ENCODE measurements at places on chromosomes 7 and 10.

- no peak for DNase-seq
Measured at GRCh38 chr10:24681572-24682088, 42.1 kb downstream of the ARHGAP21 start.

DNA sequence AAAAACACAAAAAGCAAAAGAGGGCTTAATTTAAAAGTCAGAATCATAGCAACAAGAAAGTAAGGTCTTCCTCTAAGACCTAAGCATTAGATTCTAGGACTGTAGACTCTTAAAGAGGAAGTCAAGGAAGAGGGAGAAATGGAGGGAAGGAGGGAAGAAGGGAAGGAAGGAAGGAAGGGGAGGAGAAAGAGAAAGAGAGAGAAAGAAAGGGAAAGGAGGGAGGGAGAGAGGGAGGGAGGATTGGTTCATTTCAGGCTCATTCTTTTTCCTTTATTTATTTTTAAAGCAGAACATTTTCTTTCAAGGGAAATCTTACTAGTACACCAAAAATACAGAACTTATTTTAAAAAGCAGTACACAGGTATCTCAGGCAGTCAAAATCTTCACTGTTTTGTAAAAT lies 81.1 kb downstream of the DLG5 start:
- DNase-seq = no peak

GRCh38 chr7:43104874-43105520 lies 7.5 kb upstream of the HECW1 start:
- no peak for DNase-seq

- no peak for DNase-seq
Measured at GRCh38 chr10:11746883-11747539, 4.8 kb downstream of the ECHDC3 start.

GRCh38 chr10:30079408-30079807 lies 20.0 kb upstream of the JCAD start:
- DNase-seq = no peak

GRCh38 chr10:129170812-129171211 lies 296.2 kb upstream of the MGMT start:
- DNase-seq = no peak

DNA sequence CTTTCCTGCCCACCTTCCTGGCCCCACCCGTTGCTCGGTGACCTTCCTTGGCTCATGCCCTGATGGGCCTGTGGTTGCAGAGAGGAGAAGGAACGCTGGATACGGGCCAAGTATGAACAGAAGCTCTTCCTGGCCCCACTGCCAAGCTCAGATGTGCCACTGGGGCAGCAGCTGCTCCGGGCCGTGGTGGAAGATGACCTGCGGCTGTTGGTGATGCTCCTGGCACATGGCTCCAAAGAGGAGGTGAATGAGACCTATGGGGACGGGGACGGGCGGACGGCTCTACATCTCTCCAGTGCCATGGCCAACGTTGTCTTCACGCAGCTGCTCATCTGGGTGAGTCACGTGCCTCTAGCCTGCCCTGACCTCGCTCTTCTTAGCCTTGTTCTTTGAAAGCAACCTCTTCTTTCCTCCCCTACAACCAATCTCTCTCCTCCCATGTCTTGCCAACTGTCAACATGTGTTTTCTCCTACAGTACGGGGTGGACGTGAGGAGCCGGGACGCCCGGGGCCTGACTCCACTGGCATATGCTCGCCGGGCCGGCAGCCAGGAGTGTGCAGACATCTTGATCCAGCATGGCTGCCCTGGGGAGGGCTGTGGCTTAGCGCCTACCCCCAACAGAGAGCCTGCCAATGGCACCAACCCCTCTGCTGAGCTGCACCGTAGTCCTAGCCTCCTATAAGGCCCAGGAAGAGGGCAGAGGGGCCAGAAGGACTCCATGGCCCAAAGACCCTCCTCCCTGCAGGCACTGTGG lies 24.1 kb downstream of the GBX1 start:
- DNase-seq = no peak

DNA sequence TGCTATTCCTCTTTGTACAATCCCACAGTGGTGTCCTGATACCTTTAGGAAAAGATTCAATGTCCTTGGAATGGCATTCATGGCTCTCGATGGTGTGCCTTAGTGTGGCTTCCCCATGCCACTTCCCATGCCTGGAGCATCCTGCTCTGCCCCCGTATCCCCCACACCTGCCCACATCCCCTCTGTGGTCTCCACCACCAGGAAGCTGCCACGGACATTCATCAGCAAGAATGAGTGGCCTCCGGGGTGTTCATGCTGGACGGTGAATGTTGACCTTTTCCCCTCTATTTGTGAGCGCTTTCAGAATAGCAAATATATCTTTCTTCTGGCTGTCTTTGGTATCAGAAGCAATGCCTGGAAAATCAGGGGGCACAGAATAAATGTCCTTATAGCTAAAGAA lies 262.0 kb upstream of the NRP1 start:
- no peak for DNase-seq

GRCh38 chr10:72552857-72553256 lies 73.0 kb downstream of the MICU1 start:
- no peak for DNase-seq

DNA sequence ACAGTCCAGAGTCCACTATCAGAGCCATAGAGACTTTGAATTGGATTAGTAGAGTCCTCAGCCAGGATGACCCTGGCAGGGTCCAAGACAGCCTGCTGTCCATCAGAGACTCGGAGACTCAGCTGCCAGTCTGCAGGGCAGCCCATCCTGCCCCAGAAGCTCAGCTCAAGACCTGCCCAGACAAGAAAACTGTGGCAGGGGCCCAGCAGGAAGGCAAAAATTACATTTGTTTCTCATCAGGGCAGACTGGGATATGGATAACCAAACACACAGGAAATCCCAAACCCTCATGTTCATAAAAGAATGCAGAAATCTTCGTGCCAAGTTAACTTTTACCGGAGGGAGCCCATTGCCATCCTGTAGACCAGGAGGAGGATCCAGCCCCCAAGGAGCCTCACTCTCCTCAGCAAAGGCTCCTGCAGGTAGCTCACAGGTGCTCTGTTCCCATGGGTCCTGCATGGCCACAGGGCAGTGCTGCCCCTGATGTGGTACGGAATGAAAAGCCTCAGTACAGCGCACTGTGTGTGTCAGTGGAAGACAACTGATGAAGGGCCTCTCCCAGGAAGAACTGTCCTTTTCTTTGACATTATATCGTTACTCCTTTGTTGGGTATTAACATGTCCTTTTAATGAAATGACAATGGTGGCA lies 222.2 kb downstream of the KCNMA1 start:
- DNase-seq = no peak

DNA sequence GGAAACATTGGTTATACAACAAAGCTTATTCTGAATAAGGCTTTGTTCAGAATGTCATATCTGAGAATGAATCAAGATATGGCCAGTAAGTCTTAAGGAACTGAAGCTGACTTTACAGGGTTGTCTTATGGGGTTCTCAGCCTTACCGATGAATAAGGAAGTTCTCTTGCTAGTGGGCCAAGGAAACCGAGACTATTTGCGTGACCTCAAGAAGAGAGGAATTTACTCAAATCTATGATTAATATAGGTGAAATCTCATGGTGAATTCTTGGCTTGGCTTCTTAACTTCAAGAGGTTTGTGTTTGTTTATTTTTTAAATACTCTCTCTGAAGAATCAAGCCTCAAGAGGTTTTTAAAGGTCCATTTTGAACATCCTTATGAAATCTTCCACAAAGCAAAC lies 4.7 kb upstream of the MRLN start:
- DNase-seq = no peak

DNA sequence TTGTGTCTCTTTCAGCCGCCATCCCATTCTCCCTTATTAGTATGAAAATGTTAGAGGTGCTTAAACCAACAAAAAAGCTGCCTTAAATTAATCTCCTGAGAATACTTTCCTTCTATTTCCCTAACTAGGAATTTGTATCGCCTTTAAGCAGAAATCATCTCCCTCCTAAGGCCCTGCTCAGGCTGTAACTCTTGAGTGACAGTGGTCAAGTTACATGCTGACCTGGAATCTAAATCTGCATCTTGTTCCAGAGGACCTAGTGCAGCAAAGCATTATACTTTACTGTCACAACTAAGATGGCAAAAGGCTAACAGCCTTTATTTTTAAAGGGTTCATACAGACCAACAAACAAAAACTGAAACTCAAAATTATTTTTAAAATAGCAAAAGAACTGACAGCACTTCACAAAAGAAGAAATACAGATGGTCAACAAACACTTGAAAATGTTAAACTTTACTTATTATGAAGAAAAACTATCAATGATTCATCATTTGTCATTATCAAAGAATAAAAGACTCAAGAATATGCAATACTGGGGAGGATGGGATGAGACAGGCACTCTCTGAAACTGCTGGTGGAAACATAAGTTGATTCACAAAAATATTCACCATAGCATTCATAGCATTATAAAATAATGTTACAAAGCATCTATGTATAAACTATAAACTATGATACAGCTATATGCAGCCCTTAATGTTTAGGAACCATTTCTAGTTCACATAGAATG lies 11.0 kb downstream of the CYREN start:
- no peak for DNase-seq

DNA sequence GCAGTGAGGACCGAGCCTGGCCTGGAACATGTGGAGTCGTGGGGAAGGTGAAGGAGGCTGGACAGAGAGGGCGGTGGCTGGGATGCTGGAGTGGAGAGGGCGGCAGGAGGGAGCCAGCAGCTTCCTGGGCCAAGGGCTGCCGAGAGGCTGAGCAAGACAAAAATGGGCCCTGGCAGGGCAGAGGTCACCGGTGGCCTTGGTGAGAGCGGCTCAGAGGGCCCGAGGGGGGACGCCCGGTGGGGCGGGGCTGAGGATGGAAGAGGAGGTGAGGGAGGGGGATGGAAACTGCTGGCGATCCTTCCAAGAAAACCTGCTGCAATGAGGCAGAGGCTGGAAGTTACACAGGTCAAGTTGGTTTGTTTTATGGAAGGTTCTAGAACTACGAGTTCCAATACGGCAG lies 69.5 kb downstream of the ELFN1 start:
- no peak for DNase-seq

GRCh38 chr7:141792526-141792925 lies 2.5 kb downstream of the TAS2R5 start:
- DNase-seq = no peak

- DNase-seq = no peak
Measured at GRCh38 chr7:130468612-130469011, 23.3 kb upstream of the MEST start.

- DNase-seq = no peak
Measured at GRCh38 chr7:139427788-139428187, 55.7 kb downstream of the KLRG2 start.

DNA sequence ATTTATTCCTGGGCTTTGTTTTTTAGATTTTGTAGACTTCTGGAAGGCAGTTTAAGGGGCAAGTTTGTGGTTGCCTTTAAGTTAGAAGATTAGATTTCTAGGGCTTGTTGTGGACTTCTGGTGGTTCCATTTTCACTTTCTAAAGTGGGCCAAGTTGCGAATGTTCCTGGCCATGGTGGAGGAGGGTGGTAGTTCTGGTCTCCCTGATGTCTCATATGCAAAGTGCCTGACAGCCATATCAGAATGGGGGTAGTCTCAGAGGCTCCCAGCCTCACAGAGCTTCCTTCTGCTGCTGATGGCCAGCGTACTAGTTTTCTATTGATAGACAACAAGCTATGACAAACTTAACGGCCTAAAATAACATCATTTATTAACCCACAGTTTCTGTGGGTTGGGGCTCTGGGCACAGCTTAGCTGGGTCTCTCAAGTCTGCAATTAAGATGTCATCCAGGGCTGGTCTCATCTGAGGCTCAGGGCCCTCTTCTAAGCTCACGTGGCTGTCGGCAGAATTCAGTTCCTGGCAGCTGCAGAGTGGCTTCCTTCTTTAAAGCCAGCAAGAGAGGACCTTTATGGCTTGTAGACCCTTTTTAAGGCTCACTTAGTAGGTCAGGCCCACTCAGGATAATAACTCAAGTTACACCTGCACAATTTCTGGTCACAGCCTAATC lies 44.8 kb downstream of the BMPER start:
- DNase-seq = no peak

GRCh38 chr10:92757711-92758104 lies 68.0 kb downstream of the HHEX start:
- DNase-seq = no peak

DNA sequence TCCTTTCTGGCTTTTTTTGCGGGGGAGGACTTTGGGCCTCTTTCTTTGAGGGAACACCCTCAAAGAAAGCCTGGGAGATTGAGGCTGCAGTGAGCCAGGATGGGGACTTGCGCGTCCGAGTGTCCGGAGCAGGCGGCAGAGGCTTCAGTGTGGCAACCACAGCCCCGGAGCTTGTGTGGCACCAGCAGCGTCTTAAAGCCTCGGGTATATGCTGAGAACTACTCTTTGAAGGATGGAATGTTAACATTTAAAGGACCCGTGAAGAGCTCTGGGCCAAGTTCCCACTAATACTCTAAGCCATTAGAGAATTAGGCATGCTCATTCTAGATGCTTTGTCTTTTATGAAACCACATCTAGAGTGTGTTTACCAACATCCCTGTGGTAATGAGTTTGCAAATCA lies 168.2 kb downstream of the SEPTIN7 start:
- no peak for DNase-seq

DNA sequence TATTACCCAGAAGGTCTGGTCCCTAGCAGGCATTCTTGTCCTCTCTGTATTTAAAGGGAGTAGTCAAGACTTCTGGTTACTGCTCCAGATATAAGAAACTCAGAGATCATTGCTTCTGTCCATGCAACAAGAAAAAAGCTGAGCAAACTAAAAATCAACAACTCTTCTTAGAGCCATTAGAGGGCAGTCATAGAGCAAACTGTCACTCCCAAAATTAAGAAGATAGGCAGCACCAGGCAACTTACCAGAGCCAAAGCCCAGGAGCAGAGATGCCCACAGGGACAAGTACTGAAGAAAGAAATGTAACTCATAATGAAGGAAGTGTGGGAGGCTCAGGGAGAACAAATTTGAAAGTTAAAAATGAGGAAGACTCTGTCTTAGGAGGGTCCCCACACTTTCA lies 472.9 kb upstream of the COBL start:
- no peak for DNase-seq

GRCh38 chr7:116218051-116218645 lies 7.8 kb downstream of the TES start:
- DNase-seq = no peak

- no peak for DNase-seq
Measured at GRCh38 chr10:17655567-17656146, 11.7 kb downstream of the STAM start.

- no peak for DNase-seq
Measured at GRCh38 chr10:86652361-86653202, 1.8 kb upstream of the OPN4 start.

GRCh38 chr7:14197280-14197679 lies 207.8 kb upstream of the ETV1 start:
- DNase-seq = no peak

- no peak for DNase-seq
Measured at GRCh38 chr10:20089879-20090278, 273.6 kb downstream of the PLXDC2 start.

GRCh38 chr7:916291-916941 lies 38.1 kb downstream of the ADAP1 start:
- no peak for DNase-seq

GRCh38 chr10:102280397-102281101 lies 35.2 kb downstream of the GBF1 start:
- no peak for DNase-seq

- DNase-seq = no peak
Measured at GRCh38 chr7:140245611-140246105, 68.9 kb upstream of the KDM7A start.

All from CD4-positive, alpha-beta T cell treated with Interleukin-6 for 4 hours (primary cell).